ENCODE measurements at places on chromosomes 4 and X.
A peak's percentile ranks its signal among the peaks of the same experiment; 100 is the strongest.

GRCh38 chr4:145722561-145722960 lies 42.6 kb downstream of the C4orf51 start:
- no peak for DNase-seq

DNA sequence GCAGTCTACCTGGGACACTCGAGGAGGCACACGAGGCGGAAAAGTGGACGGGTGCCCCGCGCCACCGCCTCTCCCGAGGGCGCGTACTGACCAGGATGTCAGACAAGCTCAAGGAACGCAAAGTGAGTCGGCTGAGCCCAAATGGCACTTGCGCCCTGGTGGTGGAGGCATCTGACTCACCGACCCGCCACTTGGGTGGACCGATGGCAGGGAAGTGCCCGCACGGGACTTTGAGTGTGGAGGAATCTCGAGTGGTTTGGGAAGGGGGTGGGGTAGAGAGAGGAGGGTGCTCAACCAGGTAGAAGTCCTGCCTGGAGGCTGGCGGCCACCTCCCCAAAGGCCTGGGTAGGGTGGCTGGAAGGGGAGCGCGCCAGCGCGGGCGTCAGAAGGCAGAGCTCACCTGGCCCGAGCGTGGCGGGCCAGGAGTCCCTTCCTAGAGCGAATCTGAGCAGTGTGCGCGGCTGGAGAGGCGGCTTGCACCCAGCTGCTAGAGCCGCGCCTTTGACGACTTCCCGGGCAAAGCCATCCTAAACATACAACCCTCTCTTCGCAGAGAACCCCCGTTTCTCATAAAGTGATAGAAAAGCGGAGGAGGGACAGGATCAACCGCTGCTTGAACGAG lies 655 bp downstream of the HELT start:
- no peak for DNase-seq

GRCh38 chrX:9339603-9340491 lies 125.0 kb upstream of the TBL1X start:
- peak; percentile 24 for DNase-seq

- DNase-seq: no peak
Observed at GRCh38 chr4:127781300-127782024, 660 bp upstream of the HSPA4L start.

DNA sequence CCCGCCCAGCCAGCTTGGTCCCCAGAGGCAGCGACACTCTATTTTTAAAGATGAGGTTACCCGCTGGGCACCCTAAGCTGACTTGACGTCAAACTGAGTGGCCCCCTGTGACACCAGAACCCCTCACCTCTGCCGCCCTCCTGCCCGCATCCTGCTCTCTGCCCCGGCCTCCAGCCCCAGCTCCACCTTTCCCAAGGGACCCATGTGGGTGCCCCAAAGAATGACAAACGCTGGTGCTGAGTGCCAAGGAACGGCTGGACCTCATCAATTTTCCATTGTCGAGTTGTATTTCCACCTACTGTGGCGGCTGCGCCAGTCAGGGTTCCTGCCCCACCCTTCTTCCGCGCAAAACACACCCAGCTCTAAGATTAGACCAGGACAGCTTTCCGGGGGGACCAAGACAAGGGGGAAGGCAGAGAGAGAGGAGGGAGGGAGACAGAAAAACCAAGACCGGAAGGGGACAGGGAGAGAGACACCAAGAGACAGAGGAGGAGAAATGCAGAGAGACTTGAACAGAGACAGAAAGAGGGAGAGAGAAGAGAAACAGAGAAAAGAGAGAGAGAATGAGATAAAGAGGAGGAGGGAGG lies 2.0 kb downstream of the PRKX start:
- no peak for DNase-seq

DNA sequence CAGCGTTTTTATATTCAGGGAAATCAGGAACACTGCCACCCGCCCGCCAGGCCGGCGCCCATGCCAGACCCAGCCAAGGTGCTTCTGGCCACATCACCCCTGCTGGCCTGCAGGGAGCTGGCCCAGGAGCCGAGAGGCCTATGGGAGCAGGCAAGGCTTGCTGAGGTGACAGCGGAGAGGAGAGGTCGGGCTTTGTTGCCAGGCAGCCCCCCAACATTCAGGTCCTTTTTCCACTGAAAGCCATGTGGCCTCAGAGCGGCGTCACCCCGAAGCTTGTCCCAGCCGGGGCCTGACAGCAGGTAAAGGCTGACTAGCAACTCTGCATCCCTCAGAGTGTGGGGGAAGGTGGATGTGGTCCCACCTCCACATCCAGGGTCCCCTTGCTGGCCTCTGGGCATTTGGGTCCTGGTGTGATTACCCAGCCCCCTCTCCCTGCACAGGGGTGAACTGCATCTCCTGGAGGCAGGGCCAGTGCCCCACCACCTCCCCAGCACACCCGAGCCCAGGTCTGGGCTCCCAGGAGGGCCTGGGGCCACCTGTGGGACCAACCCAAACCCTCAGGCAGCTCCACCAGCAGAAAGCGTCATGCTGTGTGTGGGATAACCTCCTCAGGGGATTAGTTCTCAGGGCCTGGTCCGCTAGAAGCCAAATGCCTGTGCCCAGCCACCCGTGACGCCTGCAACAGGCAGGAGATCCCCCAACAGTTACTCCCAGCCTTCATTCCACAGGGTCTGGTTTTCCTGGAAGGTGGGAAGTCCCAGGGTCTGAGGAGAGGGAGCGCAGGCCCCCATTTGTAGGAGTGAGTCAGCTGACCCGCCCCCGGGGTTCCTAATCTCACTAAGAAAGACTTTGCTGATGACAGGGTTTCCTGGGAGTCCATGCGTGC lies at the start of gene PDE6B:
TSS of gene PDE6B (plus strand) at position 869 of the 886 bp plus-strand sequence. CDS start 54 bp downstream, outside the sequence.
- DNase-seq: no peak

DNA sequence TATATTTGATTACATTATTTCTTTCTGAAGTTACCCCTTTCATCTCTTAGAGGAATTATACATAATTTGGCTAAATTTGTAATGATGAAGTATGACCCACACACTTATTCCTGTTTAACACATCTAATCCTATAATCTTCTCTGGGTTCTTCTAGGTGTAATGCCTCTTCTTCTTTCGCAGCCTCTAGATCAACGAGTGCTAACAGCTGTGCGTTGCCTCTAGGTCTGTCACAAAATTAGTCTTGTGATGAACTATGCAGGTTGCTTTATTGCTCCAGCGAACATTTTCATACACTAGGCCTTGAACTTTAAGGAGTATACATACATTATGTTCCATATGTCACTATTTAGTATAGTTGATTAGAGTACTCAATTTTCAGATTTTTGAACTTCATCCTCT lies 89.9 kb downstream of the TTC29 start:
- DNase-seq: no peak

DNA sequence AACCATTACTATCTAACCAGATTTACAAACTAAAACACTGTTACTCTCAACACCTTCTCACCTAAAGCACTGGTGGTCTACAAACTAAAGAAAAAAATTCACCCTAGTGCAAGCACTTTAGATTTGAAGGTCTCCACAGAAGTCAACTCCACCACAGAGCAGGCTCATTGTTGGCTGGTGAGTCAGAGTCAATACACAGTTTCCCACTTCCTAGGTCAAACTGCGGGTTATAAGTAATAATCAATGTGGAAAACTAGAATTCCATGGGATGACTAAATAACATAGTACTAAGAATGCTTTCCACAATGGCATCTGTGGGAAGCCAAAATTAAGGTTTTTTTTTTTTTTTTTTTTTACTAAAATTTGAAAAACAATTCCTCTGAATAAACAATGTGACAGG lies 191.8 kb downstream of the PDGFC start:
- DNase-seq: no peak

GRCh38 chrX:132294776-132295495 lies 75.7 kb upstream of the RAP2C start:
- DNase-seq: no peak

DNA sequence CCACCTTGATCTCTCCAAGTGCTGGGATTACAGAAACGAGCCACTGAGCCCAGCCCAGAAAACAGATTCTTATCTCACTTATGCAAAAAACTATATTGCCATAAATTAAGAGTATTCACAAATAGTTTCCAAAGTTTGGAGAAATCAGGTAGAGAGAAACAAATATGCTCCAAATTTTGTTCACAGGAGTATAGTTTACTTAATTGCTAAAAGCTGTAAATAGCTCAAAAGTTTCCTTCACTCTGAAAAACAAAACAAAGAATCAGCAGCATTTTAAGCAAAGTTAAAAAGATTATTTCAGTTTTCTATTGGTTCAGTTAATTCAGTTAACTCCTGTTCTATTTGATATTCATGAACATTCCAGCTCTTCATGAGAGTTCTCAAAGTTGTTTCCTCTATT lies 18.5 kb upstream of the GRPEL1 start:
- no peak for DNase-seq

DNA sequence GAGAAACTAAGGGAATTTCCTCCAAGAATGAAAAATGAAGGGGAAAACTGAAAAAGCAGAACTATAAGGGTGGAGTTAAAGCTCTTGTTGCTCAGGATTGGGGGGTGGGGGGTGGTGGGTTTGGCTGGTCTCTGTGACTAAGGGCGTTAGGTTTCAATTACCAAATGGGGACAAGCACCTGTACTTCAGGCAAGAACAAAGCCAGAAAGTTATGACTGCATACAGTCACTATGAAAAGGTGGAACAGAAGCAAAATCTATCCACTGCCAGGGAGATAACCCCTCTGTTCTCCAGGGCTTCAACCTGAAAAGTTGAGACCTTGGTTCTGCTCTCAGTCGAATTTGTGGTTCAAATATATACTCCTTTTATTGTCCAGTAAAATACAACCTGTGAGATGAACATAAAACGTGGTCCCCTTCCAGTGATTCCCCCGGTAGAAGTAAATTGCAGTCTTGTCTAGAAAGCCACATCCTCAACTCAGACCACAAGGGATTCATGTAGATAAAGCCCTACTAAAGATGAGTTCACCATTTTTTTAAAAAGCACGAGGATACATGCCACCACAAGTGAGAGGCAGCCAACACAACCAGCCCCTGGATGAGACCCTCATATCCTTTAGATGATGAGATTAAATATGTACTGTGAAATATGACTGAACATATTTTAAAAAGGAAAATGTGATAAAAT lies 257.1 kb upstream of the RPS6KA3 start:
- no peak for DNase-seq

DNA sequence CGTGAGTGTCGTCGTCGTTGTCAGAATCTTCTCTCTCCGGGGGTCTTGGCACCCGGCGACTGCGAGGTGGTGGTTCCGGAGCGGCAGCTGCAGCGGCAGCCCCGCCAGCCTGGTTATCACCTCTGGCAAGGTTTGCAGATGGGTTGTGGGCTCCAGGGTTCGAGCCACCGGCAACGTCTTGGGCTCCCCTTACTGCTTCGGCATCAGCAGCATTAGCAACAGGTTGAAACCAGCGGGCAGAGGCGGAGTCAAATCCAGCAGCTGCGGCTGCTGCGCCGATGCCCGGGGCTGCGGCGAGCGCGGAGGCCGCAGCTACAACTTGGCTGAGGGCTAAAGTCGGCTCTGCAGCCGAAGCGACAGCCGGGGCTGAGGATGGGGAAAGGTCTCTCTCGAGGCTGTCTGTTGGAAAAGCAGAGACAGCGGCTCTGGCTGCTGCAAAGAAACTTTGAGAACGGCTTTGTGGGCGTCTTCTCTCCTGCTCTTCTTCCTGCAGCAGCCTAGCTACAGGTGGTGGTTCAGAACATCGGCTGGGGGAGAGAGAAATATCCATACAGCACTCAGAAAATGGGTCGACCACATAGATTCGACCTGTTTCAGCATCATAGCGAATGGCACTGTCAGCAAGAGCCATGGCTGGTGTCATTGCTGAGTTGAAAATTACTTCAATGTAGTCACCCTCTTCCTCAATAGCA lies 3.6 kb downstream of the IRS4 start:
- DNase-seq: no peak

GRCh38 chr4:173405840-173406606 lies 7.1 kb upstream of the SCRG1 start:
- no peak for DNase-seq

GRCh38 chrX:33190016-33190415 lies 21.3 kb downstream of the DMD start:
- no peak for DNase-seq

GRCh38 chr4:174012135-174012885 lies 271.2 kb downstream of the FBXO8 start:
- no peak for DNase-seq

DNA sequence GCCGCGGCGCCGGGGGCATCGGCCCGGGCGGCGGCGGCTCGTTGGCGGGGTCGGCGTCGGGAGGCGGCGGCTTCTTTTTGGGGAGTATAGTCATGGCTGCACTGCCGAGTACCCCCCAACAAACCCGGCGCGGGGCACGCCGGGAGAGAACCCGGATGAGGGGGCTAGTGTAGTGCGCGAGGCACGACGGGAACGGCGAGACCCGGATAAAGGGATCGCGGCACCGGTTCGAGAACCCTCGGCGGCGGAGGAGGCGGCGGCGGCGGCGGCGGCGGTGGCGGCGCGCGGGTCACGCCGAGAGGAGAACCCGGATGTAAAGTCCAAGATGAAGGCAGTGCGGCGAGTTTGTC lies at the start of gene OTUD5:
TSS of gene OTUD5 (minus strand) at position 131 of the 350 bp plus-strand sequence. CDS start at position 94, 37 bp downstream.
- DNase-seq: peak; percentile 54

DNA sequence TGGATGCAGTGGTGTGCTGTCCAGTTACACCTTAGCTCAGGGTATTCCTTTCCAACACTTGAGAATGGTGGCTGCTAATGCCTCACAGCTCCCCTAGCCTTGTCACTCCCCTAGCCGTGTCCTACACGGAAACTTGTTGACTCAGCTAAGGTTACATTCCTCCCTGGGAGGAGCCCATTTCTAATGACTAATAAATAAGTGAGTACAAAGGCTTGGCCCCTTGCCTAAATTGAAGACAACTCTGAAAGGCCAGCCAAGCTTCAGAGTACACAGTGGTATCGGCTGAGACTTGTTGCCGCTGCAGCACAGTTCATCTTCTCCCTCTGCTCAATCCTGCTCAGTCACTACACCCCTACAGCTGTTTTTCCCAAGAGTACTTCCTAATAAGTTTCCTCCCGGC lies 21.2 kb upstream of the SLC25A31 start:
- no peak for DNase-seq

GRCh38 chr4:79399076-79399475 lies 9.0 kb downstream of the GK2 start:
- DNase-seq: no peak

DNA sequence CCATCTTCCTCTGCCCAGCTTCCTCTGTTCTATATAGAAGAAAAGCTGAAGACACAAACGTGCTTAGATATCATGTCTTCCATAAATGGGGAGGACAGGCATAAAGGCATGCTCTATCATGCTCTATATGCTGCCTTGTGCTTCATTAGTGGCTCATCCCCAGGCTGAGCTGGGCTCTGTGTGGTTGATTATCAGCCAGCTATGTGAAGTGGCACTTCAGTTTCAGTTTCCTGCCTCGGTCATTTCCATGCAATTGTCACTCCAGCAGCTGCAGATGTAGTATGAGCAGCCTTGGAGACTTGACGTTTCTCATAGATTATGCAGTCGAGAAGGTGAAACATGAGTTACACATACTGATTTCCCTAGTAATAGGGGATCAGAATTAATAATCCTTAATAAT lies 106.2 kb downstream of the SYTL5 start:
- no peak for DNase-seq
